ENCODE measurements at places on chromosomes 13 and 19. TPM values are rescaled to one million over a fixed set of nuclear protein-coding genes. Genes with fewer than 3 reads are reported as not detected.
A peak's percentile ranks its signal among the peaks of the same experiment; 100 is the strongest.

DNA sequence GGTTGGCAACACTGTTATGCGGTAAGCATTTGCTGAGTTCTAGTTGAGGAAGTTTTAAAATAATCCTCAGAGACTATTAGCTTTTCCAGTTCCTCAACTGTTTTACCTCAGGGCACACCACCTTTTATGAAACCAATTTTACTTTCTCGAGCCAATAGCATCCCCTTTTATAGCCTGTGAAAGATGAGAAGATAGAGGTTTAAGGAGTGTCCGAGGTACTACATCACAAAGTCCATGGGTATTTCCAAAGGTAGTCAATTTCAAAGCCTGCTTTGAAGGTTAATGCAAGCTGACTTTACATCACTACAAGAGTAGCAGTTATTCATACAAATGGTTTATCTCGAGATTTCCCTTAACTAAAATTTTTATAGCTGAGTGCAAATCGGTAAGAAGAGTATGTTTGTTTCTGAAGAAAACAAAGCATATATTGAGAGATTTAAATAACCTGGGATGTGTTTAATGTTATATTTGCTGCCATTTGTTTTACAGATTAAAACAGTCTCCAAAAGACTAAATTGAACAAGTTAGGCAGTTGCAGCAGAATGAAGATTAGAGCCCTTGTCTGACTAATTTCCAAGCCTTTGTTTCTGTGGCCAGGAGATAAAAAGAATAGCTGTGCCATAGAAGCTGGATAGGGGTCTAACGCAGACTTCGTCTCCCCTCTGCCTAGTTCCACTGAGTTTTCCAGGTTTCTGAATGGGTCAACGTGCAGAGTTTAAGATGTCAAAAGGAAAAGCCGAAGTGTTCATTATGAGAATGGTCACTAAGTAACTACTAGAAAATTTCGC lies 74.7 kb upstream of the TRPC4 start:
- no peak overlapping the region for H3K4me3 ChIP-seq
- no peaks in the 10 kb centered on the region for H3K4me1 ChIP-seq
- DNase-seq = no peak
- no peaks in the 10 kb centered on the region for H3K36me3 ChIP-seq

Gene PALM
- not detected for total RNA-seq

Gene SOX1
- total RNA-seq = not detected

Gene ZNF221
- 5.6 TPM for total RNA-seq

DNA sequence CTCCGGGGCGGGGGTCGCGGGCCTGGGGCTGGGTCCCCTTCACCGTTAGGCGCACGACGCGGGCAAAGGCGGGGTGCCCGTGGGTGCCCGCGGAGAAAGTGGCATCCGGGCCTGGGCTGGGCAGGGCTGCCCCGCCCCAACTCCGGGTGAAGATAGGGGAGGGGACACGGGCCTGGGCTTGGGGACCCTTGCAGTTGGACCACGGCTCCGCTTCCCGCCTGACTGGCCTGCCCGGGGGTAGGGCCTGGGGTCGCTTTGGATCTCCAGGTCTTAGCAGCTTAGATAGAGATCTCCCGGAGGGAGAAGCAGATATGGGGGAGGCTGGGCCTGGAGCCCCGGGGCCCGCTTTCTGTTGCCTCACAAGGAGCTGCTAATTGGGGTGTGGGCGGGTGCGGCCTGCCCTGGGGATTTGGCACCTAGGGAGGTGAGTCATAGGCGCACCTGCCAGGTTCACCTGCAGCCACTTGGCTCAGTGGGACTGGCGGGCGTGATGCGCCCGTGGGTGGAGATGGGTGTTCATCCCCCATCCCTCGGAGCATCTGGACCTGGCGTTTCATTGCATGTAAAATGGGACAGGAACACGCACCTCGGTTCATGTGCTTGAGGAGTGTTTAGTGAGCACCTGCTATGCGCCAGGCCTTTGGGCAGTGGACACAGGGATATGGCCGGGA lies 585 bp downstream of the MAP1S start:
- H3K36me3 ChIP-seq = no peaks in the 10 kb centered on the region
- H3K27ac ChIP-seq = peak overlapping the region; percentile 71
- peak; percentile 17 for DNase-seq
- H3K4me3 ChIP-seq = peak overlapping the region; percentile 90

DNA sequence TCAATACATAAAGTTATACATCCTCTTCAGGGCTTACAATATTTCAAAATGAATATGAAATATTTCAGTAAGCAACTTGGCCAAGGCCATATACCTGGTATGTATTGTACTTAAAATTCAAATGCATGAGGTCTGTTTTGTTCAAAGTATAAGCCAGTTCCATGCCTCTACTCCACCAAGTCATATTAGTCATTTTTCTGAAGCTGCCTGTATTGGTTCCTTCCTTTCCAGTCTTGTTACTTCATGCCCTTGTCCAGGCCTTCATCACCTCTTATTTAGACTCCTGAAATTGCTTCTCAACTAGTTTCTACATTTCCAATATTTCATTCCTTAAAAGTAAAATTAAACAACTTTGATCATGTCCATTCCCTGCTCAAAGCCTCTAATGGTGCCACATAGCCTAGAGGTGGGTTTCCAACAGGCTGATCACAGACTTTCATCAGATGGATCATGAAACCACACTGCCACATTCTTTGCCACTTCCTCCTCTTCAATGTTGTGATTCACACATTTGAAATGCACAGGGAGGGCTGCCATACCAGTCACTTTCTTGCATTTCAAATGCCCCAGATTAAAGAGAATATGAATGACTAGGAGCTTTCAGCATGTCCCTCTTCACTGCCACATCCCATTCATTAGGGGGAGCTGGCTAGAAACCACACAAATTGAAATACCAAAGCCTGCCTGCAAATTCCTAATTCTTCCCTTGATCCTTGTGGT lies 424.1 kb upstream of the DACH1 start:
- H3K27me3 ChIP-seq = no peaks in the 10 kb centered on the region
- no peak overlapping the region for H3K27ac ChIP-seq
- H3K36me3 ChIP-seq = no peaks in the 10 kb centered on the region
- no peaks in the 10 kb centered on the region for H3K4me1 ChIP-seq
- no peak for DNase-seq

All from naive thymus-derived CD8-positive, alpha-beta T cell (primary cell).